ENCODE measurements at places on chromosomes 5 and 9.

GRCh38 chr9:13770956-13771355 lies 491.5 kb upstream of the MPDZ start:
- DNase-seq: no peak

DNA sequence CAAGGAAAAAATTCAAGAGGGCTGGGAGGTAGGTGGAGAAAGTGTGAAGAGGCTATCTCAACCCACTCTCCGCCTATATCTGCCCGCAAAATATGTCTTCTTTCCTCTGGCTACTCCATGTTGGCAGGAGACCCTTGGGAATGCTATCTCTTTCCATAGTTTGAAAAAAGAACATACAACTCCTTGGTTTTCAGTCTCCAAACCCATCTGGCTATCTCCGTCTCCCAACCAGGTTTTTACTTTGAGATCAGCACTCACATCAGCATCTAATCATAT lies 109.9 kb upstream of the IFNE start:
- no peak for DNase-seq

- DNase-seq: no peak
Observed at GRCh38 chr5:144260121-144260520, 89.4 kb downstream of the KCTD16 start.

DNA sequence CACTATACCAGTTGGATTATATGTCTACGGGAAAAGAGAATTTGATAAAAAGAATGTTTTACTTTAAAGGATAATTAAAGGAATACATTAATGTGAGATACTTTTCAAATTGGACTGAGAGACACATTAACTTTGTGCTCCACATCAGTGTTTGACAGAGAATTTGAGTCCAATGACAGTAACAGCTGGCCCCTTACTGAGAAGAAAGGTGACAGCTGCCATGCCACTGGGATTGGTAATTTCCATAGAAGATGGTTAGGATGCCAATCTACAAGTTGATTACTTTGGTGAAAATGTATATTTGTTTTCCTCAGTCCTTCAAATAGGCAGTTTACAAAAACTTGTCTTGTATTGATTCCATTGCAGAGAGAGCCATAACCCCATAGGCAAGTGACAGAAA lies 578.4 kb downstream of the SLCO4C1 start:
- DNase-seq: no peak

DNA sequence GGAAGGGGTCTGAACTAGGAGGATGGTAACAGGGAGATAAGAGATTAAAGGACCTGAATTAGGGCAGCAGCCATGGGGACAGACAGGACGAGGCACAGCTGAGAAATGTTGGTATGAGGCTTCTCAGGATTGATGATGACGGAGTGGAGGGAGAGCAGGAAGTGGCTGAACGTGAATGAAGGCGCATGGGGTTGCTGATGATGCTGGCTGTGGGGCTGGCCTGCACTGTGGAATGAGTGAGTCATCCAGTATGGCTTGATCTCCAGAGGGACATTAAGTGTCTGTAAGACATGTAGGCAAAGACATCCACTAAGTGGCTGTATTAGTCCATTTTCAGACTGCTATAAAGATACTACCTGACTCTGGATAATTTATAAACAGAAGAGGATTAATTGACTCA lies 256.4 kb downstream of the ICE1 start:
- no peak for DNase-seq

GRCh38 chr9:70043689-70044489 lies at the start of gene MAMDC2:
Gene MAMDC2 (plus strand): TSS chr9:70043848. CDS start chr9:70044198, 350 bp downstream.
- DNase-seq: no peak

DNA sequence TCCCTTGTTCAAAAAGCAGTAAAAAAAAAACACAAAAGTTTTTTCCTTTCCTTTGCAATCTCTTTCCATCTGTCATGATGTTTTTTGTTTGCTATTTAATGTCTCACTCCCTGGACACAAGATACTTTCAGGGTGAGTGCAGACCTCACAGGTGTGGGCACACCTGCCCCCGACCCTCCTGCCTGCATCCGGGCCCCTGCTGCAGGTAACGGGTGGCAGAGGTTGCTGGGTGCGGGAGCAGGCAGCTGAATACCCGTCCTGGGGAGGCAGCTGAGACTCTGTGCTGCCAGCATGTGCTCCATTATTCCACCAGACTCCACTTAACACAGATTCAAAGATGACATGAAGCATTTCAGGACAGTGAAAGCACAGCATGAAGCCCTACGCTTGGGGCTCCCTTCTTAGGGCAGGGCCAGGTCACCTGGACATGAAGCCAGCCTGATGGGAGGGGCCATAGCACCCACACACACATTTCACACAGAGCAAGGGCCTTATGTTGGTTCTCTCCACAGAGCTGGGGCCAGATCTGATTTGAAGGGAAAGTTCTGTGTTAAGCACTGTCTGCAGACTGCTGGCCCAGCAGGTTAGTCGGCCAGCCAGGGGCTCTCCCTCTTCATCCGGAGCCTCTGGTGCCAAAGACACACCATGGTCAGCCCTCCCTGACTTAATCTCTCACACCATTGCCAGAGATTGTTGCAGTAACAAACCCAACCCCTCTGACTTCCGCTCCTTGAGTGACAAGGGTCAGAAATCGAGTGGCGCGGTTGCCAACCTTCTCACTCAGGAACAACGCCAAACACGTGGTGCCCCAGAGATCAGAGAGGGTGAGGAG lies 13.0 kb downstream of the NEK6 start:
- DNase-seq: no peak

GRCh38 chr5:76808141-76808691 lies 10.6 kb upstream of the F2RL1 start:
- DNase-seq: no peak

GRCh38 chr5:68290260-68290674 lies 74.7 kb downstream of the PIK3R1 start:
- DNase-seq: no peak
